ENCODE measurements at places on chromosomes 5 and 9. TPM values are rescaled to one million over a fixed set of nuclear protein-coding genes. Genes with fewer than 3 reads are reported as not detected.

DNA sequence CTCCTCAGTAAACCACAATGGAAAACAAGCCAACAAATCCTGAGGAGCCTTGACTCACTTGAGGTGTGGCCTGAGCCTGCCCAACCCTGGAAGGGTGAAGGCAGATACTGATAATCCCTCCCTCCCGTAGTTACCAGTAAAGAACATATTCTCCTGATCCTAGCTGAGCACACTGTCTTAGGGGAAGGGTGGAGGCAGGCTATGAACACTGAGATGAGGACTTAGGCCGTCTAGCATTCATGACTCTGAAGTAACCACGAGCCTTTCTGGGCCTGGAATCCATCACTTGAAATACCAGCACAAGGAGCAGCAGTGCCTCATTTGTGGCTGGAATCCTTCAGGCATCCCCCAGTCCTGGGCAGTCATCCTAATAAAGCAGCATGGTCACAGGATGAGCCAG, 124.5 kb upstream of the PRLR start:
- DNase-seq, result no peak

The RNF183 gene
- 0.26 TPM for total RNA-seq

- peak; percentile 61 for DNase-seq
Measured at GRCh38 chr5:36657563-36657995, 51.2 kb downstream of the SLC1A3 start.

The MARCHF11 gene
- 0.26 TPM for total RNA-seq

The IRX1 gene
- 0.85 TPM for total RNA-seq

The EXOSC3 gene
- total RNA-seq, result 45.2 TPM

GRCh38 chr5:68965926-68966325, 127.9 kb upstream of the SLC30A5 start:
- no peak for DNase-seq

The PCDHGA4 gene
- 5.8 TPM for total RNA-seq

The DMRT3 gene
- not detected for total RNA-seq

DNA sequence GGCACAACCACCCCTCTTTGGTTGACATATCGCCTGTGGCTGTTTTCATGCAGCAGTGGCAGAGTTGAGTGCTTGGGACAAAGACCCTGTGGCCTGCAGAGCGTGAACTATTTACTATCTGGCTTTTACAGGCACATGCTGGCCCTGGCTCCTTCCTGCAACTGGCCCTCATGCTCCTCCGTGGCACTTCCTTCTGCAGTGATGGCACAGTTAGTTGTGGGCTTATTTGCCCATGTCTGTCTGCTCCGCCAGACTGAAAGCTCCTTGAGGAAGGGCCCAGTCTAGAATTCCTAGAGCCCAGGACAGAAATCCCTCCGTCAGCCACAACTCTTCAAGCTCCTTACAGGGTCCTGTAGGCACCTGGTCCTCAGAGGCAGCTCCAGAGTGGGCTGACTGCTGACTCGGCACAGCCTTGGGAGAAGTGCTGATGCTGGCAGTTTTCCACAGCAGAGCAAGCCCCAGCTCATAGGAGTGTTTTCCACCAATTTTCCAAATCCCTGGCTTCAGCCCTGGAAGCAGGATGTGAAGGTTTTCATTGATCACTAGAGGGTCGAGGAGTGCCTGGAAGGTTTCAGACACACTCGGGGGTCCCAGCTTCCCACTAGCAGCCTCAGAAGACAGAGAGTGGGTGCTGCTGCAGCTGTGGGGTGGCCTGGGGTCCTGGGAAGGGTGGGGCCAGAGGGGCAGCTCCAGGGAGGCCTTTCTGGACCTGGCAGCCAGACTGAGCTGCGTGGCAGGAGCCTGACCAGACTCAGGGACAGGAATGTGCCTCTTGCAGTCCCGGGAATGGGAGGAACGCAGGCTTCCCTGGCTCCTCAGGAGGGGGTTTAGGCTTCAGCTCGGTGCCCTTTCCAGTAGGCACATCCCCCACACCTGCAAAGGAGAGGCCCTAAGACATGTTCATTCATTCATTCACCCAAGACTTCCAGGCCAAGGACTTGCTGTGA, 56.5 kb upstream of the ANGPTL2 start:
- no peak for DNase-seq

The FCN1 gene
- 1.9 TPM for total RNA-seq

The FST gene
- 19.7 TPM for total RNA-seq

GRCh38 chr9:125961072-125961471, 213.9 kb downstream of the PBX3 start:
- no peak for DNase-seq
